ENCODE measurements at places on chromosomes 11 and 22. TPM values are rescaled to one million over a fixed set of nuclear protein-coding genes. Genes with fewer than 3 reads are reported as not detected.
A peak's percentile ranks its signal among the peaks of the same experiment; 100 is the strongest.

Gene ISX
- not detected for polyA plus RNA-seq

Gene GLB1L3
- polyA plus RNA-seq, result 3.0 TPM

Gene OR5A1
- not detected for polyA plus RNA-seq

- no peak overlapping the region for H3K27ac ChIP-seq
- no peak for DNase-seq
- H3K36me3 ChIP-seq, result no peaks in the 10 kb centered on the region
- H3K27me3 ChIP-seq, result no peaks in the 10 kb centered on the region
- H3K4me1 ChIP-seq, result peaks cover 5% of the 10 kb centered on the region
Measured at GRCh38 chr11:111582163-111582562, 20.1 kb upstream of the SIK2 start.

DNA sequence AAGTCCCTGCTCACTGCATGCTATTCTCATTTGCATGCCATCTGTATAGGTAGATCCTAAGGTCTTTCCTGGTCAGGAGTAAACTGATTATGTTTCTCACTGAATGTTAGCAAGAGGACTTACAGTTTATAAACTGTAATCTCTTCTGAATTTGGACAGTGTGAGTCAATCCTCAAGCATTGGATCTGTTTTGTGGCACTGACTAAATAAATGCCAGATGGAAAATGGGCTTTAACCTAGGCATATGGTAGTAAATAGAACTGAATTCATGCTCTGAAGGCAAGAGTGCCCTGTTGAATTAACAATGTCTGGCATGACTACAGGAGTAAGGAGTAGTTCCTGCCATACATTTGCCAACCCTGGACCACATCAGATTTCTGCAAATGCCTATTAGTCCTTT lies 11.4 kb downstream of the FAM181B start:
- H3K4me1 ChIP-seq, result no peaks in the 10 kb centered on the region
- no peak for DNase-seq
- H3K27ac ChIP-seq, result no peak overlapping the region
- H3K27me3 ChIP-seq, result no peaks in the 10 kb centered on the region
- H3K4me3 ChIP-seq, result no peak overlapping the region
- H3K36me3 ChIP-seq, result no peaks in the 10 kb centered on the region

DNA sequence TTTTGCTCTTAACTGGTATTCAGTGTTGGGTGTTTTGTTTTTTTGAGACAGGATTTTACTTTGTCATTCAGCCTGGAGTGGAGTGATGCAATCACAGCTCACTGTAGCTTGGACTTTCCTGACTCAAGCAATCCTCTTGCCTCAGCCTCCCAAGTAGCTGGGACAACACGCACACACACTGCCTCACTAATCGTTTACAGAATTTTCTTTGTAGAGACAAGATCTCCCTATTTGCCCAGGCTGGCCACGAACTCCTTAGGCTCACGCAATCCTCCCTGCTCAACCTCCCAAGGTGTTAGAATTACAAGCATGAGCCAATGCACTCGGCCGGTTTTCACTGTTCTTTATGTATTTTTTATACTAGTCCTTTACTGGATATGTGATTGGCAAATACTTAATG lies 51.0 kb upstream of the IGLL5 start:
- no peak overlapping the region for H3K27ac ChIP-seq
- DNase-seq, result no peak
- no peaks in the 10 kb centered on the region for H3K27me3 ChIP-seq
- no peaks in the 10 kb centered on the region for H3K36me3 ChIP-seq

Gene TREH
- polyA plus RNA-seq, result not detected

DNA sequence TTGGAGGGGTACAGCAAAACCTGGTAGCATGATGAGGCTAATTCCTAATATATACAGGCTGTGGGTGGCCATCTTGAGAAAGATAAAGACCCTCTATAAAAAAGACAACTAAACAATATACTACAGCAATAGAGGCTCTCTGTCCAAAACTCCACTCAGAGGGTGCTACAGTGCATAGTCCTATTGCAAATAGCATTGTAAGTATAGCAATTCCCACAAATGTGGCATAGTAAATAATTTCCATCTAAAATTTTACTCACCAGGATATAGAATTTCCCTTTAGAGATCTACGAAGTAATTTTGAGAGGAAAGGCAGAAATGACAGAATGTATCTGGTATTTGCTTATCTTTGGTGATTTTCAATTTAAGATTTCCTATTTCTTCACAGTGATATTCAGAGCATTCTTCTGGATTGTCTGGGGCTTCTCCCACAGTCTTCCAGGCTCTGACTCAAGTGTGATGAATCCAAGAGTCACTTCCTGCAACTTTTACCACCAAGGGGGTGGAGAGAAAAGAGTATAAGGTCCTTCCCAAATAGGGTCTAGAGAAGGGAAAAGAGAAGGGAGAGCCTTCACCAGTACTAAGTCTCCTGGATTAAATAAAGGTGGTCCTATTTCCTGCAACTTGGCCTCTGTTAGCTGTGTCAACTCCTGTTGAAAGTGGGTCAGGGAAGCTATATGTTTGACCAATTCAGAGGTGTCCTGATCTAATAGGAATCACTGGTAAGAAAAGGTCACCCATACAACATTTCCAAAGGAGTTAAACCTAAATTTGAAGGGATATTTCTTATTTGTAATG lies 1054.7 kb upstream of the CNTN5 start:
- DNase-seq, result peak; percentile 25
- peaks cover 32% of the 10 kb centered on the region for H3K4me1 ChIP-seq
- H3K27me3 ChIP-seq, result no peaks in the 10 kb centered on the region
- peak overlapping the region; percentile 50 for H3K27ac ChIP-seq
- no peaks in the 10 kb centered on the region for H3K36me3 ChIP-seq

GRCh38 chr11:14150878-14151277 lies 188.4 kb downstream of the SPON1 start:
- DNase-seq, result no peak
- no peak overlapping the region for H3K4me3 ChIP-seq
- no peaks in the 10 kb centered on the region for H3K4me1 ChIP-seq
- H3K27me3 ChIP-seq, result peaks cover 10% of the 10 kb centered on the region
- no peaks in the 10 kb centered on the region for H3K36me3 ChIP-seq

Gene EXPH5
- 7.9 TPM for polyA plus RNA-seq

GRCh38 chr22:31488988-31489617 lies 539 bp downstream of the EIF4ENIF1 start:
- DNase-seq, result no peak
- peaks cover 31% of the 10 kb centered on the region for H3K4me1 ChIP-seq
- peak overlapping the region; percentile 61 for H3K27ac ChIP-seq
- H3K27me3 ChIP-seq, result no peaks in the 10 kb centered on the region
- peaks cover 4% of the 10 kb centered on the region for H3K36me3 ChIP-seq

GRCh38 chr11:70334351-70334995 lies 63.9 kb upstream of the CTTN start:
- no peak overlapping the region for H3K27ac ChIP-seq
- H3K36me3 ChIP-seq, result peaks cover 41% of the 10 kb centered on the region
- DNase-seq, result no peak

Gene MS4A12
- not detected for polyA plus RNA-seq

Data from keratinocyte (primary cell).